ENCODE measurements at places on chromosomes 12 and 14.

DNA sequence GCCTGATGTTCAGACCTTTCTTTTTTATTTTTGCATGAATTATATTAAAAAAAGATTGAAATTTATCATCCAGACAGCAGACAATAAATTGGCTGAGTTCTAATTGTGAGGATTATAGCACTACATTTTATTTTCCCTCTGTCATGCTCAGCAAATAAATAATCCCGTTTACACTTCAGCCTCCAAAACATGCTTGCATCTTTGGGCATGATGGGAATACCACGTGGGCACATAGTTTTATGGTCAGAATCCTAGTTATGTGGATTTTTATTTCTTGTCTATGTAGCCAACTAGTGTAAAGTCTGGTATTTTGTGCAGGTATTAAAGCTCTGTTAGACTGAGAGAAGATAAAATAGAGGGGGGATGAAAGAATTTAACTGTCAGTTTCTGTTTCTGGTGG, 276.9 kb upstream of the E2F7 start:
- no peak for DNase-seq

DNA sequence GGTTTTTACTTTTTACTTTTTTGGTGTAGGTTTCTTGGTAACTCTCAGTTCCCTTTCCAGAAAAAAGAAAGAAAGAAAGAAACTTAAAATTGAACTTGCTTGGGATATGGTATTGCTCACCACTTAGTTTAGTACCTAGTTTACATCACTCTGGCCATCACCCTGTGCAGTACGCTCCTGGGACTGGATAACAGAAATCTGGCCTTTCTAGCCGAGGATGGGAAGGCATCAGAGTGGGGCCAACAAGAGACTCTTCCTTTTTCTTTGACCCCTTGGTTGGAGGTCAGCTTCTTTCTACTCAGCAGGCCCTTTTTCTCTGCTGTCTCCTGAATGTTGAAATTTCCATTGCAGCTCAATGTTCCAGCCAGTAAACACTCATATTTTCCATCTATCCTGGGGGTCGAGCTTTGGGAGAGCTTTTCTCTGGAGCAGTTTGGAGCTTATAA, 156.6 kb downstream of the TGFB3 start:
- DNase-seq: no peak

GRCh38 chr12:17661250-17661649, 428.7 kb downstream of the RERGL start:
- no peak for DNase-seq

- DNase-seq: no peak
Observed at GRCh38 chr14:65566820-65567522, 154.4 kb downstream of the FUT8 start.

DNA sequence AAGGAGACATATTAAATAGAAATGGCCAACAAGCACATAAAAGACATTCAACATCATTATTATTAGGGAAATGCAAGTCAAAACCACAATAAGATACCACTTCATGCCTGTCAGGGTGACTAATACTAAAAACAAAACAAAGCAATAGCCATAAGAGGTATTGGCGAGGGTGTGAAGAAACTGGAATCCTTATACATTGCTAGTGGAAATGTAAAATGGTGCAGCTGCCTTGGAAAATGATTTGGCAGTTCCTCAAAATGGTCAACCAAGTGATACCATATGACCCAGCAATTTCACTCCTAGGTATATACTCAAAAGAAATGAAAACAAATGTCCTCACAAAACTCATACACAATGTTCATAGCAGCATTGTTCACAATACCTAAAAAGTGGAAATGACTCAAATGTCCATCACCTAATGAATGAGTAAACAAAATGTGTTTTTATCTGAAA, 27.0 kb downstream of the GPR135 start:
- DNase-seq: no peak

DNA sequence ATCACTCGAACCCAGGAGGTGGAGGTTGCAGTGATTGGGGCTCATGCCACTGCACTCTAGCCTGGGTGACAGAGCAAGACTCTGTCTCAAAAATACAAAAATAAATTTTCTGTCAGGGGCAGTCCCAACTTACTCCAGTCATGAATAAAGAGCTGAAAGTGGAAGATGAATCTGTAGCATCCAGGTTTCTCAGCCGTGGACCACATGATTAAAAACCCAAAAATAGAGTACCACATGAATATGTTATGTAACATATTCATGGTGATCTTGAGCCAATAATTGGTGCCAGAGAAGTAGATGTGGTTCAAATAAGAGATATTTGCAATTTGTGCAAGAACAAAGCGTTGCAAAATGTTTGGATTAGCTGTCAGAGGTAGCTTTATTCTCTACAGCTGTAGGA, 23.1 kb downstream of the SPIC start:
- no peak for DNase-seq

DNA sequence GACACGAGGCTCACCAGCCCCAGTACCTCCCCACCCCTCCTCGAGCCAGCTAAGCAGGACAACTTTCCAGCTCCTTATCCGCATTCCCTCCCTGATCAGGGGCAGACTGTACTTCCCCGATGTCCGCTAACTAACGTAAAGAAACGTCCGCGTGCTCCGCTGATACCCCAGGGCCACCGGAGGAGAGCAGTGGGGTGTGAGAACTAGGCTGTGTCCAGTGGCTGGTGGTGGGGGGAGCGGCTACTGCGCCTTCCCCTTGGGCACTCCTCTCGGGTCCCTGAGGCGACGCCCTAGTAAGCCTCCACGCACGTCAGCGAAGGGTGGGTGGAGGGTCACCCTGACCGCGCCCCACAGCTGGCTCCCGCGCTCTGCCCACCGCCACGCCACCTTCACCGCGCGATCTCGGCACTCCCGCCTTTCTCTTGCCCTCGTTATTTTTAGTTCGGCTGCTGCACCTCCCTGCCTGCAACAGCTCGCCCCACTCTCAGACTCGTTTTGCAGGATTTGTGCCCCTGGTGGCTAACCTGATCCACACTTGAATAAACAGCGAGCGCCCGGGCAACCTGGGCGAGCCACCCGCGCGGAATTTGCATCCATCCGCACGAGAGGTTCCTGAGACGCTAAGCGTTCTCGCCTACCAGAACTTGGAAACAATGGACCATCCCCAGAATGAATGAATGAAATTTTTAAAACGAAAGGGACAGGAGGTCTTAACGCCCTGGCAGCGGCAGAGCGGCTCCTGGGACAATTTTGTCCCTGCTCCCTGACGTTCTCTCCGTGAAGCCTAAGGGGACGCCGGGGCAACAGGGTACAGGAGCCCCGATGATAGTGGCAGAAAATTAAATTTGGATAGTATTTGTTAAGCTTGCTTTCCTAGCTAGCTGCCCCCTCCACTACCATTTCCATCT, 6.9 kb upstream of the BMP4 start:
- no peak for DNase-seq

GRCh38 chr12:61915420-61915819, 344.8 kb upstream of the USP15 start:
- DNase-seq: no peak

- no peak for DNase-seq
Observed at GRCh38 chr12:121903202-121903601, 14.6 kb downstream of the PSMD9 start.

DNA sequence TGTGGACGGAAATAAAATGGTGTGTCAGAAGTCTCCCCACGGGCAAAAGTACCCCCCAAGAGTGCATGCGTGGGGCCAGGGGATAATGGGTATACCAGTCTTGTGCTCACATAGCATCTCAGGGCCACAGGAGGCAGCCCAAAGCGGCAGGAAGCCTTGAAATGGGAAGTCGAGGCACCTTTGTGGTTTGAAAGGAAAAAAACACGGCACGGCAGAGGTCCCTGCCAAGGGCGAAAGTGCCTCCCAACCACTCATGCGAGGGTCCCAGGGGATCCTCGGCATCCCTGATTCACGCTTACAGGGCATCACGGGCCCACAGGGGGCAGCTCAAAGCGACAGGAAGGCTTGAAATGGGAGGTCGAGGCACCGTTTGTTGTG, 583.2 kb downstream of the ALG10 start:
- no peak for DNase-seq

DNA sequence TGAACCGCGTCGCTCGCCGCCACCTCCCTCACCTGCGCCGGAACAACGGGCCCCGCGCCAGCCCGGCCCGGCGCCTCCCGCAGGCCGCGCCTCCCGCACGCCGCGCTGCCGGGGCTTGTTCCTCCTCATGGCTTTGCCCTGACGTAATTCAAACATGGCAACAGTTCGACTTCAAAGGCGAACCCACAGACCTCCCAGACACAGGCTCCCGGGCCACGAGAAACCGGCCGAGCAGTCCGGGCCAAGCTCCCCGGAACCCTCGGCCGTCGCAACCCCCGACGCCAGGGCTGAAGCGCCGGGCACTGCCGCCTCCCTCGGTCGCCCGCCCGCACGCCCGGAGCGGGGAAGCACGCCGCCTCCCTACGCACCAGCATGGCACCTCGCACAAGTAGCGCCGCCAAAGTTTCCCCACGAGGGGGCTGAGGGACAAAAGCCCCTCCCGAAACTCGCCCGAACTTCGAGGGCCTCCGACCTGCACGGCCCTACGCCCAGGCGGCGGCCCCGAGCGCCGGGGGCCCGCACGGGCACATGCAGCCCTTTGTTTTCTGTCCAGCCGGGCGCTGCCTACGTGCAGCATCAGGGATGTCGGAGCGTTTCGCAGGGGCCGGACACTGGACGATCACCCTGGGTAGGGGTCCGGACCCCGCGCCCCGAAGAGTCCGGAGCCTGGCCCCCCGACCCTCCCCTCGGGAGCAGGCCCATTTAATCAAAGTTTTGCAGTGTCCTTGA, 1.7 kb downstream of the SINHCAF start:
- peak; percentile 65 for DNase-seq

GRCh38 chr14:91980157-91980556, 32.7 kb upstream of the FBLN5 start:
- DNase-seq: no peak

- no peak for DNase-seq
Observed at GRCh38 chr12:66441905-66442559, 139.7 kb downstream of the HELB start.

GRCh38 chr14:51188566-51189185, 51.4 kb upstream of the TMX1 start:
- DNase-seq: no peak

DNA sequence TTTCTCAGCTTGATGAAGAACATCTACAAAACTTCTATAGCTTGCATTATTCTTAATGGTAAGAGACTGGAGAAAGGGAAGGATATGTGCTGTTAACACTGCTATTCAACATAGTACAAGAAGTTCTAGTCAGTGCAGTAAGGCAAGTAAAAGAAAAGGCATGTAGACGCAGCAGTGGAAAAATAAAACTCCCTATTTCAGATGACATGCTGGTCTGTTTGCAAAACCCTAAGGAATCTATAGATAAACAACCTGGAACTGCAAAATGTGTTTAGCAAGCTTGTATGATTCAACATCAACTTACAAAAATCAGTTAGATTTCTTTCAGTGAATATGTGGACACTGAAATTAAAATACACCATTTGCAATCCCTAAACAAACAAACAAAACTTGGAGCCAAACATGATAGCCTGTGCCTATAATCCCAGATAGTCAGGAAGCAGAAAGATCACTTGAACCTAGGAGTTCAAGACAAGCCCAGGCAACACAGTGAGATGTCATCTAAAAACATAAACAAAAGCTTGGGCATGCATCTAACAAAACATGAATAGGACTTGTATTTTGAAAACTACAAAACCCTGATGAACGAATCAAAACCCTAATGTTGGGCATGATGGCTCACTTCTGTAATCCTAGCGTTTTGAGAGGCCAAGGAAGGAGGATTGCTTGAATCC, 293.6 kb upstream of the RGS6 start:
- no peak for DNase-seq

- no peak for DNase-seq
Observed at GRCh38 chr14:23523229-23524016, 28.1 kb downstream of the ZFHX2 start.

- no peak for DNase-seq
Observed at GRCh38 chr12:47054659-47055058, 24.8 kb upstream of the PCED1B start.

GRCh38 chr12:42086031-42086430, 58.6 kb downstream of the GXYLT1 start:
- DNase-seq: peak; percentile 28

- DNase-seq: no peak
Observed at GRCh38 chr14:76484355-76484754, 108.4 kb downstream of the ESRRB start.

DNA sequence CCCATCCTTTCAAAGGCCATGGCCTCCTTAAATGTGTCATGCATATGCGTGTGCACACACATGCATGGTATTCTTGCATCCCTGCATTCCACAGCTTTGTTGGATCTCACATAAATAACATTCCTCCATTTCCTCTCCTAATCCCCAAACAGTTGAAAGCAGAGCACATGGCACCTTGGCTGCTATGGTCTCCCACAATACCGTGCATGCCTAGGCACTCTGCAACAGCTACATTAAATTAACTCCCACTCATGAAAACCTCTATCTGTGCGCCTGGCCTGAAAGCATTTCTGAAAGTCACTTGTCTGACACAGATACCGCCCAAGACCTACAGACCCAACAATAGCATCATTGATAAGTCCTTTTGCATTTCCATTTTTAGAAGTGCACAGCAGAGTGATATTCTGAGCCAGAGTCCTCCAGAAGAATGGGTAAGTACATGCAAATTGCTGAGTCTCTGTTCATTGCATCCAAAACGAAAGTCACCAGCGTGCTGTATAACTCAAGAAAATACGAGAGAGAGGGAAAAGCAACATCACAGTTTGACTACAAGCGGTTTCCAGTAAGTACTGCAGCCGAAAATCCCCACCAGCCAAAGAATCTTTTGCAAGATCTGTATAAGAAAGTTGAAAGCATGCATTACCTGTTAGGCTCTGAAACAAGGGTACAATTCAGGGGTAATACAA, 436 bp downstream of the ASB2 start:
- DNase-seq: no peak

GRCh38 chr12:99370421-99371138, 277.0 kb upstream of the GARIN6 start:
- no peak for DNase-seq

GRCh38 chr14:92456215-92457015, 57.2 kb upstream of the RIN3 start:
- DNase-seq: no peak

DNA sequence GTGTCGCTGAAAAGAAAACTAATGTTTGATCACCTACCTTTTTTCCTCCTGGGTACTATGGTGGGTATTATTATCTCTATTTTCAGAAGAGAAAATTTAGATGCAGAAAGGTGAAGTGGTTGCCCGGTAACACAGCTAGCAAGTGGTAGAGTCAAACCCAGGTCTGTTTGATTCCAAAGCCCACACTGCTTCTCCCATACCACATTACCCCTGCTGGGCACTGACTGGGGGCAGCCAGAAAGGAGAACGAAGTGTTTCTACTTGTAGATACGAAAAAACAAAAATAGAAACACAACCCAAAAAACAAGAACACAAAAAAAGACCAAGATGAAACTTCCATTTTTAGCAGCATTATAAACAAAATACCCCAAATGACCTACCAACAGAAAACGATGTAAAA, 142.2 kb downstream of the SLC41A2 start:
- no peak for DNase-seq

Data from NCI-H2171 (cell line).